ENCODE measurements at places on chromosomes 6 and 20.

DNA sequence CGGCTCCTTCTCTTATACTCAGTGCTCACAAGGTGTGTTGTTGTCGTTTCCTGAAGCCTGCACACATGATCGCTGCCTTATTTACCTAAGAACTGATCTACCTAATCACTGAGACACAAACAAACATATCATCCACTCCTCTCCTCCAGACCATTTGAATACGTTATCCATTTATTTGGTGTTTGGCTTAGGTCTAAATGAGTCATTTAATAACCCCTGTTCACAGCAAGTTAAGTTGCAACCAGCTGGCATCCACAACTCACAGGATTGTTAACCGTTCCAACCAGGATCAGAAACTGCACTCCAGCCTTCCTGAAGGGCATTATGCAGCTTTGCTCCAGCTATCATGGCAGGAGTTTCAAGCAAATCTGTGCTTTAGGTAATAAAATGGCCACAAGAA is 511.1 kb upstream of the MAP3K7 start:
- DNase-seq: peak; percentile 73

GRCh38 chr6:2157441-2158127 is 87.8 kb downstream of the GMDS start:
- DNase-seq: no peak

- no peak for DNase-seq
These were observed 234.4 kb downstream of the SYNE1 start for GRCh38 chr6:152402791-152403190.

- DNase-seq: no peak
These were observed 99.0 kb downstream of the CAP2 start for GRCh38 chr6:17492350-17492749.

DNA sequence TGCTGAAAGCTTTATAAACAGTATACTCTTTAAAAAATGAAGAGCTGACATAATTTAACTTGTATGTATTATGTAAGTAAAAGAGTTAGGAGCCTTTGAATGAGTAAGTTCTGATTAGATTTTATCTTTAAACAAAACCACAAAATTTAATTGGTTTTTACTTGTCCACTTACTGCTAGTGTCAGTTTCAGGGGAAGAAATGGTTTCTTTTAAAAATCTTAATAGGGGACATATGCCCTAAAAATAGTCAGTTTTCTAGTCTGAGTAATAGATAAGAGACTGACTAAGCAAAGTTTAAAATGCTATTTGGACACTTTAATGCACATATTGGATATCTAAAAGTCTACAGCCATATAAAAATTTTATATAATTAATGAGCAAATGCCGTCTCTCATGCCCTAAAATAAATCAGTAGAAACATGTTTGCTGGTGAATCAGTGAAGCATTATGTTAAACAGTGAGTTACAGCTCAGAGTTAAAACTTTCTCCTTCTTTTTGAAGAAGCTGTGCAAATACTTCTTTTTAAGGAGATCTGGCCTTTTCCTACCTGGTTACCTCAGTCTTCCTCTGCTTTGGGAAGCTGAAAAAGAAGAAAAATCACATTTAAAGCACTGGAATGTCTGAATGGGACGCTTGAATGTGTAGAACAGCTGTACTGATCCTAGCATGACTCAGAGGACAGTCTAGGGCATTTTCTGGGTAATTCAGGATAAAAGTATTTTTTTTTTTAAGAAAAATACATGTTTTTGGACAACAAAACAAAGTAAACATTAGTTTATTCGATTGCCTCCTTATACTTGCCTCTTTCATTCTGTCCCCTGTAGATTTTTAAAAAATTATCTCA is 55.3 kb downstream of the CDH26 start:
- no peak for DNase-seq

GRCh38 chr20:37914672-37915433 is 11.9 kb downstream of the VSTM2L start:
- peak; percentile 18 for DNase-seq

- DNase-seq: peak; percentile 63
These were observed 212.7 kb upstream of the PLN start for GRCh38 chr6:118335325-118335816.

DNA sequence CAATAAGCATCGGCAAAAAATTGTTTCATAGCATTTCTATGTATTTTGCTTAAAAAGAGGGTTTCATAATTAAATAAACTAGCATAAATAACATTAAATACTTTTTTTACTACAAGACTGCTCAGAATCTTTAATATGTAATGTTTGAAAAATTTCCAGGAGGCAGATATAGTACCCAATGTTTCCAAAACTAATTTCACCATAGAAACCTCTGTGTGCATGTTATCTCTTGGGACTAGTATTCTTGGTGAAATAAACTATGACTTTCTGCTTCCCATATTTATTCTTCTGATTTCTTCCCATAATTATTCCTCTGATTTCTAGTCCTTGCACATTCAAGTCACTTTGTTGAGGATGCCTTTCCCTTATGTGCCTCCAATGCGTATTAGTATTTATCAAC is 94.5 kb downstream of the PTPRK start:
- DNase-seq: no peak

DNA sequence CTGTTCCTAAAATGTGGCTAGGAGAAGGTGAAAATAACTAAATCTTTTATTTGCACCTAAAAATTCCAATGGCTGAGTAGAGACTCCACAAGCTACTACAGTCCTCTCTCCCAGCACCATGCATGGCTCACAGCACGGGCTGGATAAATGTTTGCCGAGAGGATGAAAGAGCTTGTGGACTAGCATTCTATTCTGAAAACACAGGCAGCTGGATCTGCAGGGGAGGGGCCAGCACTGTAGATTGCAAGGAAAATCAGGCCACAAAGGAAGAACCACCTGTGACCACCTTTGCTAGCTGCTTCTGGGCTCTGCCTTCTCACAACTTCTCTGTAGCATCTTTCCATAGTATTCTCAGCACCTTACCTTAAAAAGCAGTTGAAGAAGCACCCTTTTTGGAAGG is 46.6 kb downstream of the CLIC5 start:
- DNase-seq: peak; percentile 15

GRCh38 chr6:34872332-34872731 is 15.5 kb downstream of the TAF11 start:
- no peak for DNase-seq

DNA sequence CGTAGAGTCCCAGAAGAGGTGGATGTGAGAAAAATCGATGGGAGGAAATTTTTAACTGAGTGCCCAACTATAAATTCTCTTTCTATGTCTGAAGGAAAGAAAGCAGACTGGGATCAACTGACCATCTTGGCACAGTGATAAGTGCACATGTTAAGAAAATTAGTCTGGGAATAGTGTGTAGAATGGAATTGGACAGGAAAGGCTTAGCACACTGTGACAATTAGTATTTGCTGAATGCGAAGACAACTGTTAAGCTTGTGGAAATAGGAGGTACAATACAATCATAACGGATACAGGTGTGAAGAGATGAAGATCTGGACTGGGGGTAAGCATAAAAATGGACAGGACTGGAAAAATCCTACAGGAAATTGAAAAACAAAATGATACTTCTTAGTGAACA is 114.3 kb downstream of the FAM50B start:
- DNase-seq: no peak

DNA sequence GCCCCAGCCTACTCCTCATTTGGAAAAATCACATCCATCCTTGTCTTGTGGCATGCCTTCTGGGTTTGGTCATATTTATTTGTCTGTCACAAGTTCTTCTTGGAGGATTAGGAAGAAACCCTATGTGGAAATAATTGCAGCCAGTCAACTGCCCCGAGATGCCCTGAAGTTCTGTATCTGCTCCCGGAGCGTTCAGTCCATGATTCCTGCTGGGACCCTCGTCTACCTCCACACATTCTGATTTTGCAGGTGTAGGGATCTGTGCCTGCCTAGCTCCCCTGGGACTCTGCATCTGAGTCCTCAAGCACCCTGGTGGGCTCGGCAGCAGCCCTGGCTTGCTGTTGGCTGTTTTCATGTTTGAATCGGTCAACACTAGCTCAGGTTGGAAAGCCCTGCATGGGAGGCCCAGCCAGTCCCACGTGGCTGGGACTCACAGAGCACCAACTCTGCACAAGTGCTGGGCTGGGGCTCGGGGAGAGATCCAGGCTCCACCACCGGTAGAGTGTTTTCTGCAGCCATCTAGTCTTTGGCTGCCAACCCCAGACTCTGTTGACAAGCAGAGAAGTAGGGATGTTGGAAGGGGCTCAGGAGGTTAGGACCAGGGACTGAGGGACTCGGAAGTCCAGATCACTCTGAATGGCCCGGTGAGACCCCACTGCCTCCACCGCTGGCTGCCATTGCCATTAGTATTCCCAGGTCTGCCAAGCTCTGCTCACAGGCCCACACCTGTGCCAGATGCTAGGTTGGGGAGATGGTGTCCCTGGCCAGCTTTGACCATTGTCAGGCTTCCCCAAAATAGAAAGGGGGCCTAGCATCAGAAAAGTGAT is 183.5 kb upstream of the CST7 start:
- DNase-seq: no peak

DNA sequence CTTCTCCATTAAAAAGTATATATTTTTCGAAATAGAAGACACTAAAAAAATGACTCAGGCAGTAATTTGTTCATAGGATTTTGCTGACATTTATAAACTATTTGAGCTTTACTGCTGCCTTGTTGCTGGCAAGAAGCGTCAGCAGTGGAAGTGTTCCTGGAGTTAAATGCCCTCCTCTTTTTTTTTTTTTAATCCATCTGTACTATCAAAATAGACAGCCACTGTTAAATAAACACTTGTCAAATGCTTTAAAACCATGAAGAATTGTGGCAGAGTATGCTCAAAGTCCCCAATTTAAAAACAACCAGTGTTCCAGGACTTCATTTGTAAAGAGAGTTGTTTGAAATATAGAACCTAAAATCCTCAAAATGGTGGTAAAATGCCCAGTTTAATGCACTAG is 253.8 kb downstream of the NKAIN2 start:
- peak; percentile 56 for DNase-seq

GRCh38 chr20:43911066-43911465 is 3.6 kb upstream of the TOX2 start:
- DNase-seq: no peak

DNA sequence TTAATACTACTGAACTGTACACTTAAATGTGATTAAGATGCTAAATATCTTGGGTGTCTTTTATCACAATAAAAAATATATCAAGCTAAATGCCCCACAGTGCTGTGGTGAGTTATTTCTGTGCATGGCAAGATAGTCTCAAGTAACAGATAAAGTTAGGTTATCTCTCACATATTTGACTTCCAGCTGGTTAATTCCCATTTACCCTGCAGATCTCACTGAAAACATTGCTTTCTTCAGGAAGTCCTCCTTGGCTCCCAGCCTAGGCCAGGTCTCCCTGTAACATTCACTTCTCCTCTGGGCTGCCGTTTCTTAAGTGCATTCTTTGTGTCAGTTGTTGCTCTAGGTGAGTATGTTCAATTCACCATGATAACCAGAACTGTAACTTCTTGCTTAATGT is 59.1 kb downstream of the SLC22A1 start:
- DNase-seq: no peak

DNA sequence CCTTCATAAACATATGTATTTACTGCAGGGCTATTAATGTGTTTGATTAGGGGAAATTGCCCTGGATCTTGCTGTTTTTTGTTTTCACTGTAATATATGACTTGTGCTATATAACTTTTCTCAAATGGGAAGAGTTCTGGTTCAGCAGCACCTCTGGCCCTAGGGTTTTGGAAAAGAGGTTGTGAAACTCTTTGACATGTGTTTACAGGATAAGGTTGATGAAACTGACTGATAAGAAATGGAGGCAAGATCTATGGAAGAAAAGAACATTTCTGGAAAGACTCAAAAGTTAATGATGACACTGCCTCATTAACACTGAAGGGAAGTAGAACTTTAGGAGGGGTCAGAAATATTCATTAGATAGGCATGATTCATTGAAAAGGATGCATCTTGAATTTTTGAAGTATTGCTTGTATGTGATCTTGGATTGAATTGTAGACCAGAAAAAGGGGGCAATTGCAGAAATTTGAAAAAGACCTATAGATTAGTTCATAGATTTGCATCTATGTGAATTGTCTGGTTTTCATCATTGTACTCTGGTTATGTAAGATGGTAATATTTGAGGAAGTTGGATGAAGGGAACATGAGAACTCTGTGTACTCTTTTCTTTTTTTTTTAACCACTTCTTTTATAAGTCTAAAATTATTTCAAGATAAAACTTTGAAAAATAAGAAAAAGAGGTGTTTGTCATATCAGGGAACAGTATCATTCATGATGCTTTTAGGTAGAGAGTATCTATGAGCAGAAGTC is 54.0 kb downstream of the UTRN start:
- DNase-seq: no peak

- DNase-seq: no peak
These were observed 68.6 kb downstream of the GFOD1 start for GRCh38 chr6:13418844-13419243.

DNA sequence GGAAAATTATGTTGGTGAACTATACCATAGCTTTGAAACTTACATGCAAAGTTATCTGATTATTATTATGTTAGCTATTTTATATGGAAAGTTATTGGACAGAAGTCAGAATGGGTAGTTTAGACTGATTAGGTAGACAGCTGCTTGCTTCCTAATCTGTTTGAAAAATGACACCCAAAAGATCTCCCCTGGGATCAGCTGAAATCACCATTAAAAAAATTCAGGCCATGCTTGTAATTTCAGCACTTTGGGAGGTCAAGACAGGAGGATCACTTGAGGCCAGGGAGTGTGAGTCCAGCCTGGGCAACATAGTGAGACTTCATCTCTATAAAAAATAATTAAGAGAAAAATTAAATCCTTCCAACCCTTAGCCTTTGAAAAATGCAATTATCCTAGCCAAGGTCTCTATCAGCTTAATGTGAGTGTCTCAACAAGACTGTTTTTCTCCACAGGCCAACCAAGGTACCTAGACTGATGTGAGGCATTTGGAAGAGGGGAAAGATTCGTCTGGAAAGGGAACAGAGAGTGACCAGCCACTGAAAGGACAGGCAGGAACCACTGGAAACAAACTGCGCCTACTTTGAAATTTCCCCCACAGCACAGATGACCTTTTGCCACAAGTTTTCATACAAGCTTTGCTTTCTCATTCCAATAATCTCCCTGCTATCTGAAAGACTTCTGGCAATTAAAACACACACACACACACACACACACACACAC is 232.3 kb downstream of the GMPR start:
- DNase-seq: no peak

GRCh38 chr6:154134471-154135147 is 95.6 kb downstream of the OPRM1 start:
- DNase-seq: no peak

DNA sequence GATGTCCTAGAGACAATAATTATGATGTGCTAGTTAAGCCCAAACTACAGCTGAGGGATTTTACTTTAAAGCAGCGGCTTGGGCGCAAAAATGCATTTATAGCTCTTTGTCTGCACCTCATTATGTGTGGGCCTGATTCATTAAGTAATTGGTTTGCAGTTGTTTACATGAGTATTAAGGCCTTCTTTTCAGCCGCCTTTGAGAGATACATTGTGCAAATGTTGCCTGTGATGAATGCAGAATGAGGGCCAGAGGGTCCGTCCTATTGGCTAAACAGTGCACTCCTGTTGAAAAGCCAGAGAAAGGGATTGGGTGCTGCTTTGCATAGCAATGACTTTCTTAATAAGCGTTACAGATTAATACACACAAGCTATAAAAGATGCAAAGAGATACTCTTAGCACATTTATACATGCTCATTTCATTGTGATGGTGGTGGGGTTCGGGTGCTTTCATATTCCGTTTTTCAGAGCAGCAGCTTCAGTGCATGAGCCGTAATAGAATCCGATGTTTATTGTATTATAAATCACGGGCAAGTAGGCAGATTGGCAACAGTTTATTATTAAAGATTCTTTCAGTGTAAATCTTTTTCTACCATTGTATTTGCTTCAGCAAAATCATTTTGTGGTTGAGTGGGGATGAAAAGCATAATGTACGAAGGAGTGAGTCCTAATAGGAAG is 68.2 kb upstream of the XRN2 start:
- no peak for DNase-seq
